Right forelimb (tissue), 1 donor: ENCODE measurements at places on chromosomes 5 and 9.
A peak's percentile ranks its signal among the peaks of the same experiment; 100 is the strongest.

DNA sequence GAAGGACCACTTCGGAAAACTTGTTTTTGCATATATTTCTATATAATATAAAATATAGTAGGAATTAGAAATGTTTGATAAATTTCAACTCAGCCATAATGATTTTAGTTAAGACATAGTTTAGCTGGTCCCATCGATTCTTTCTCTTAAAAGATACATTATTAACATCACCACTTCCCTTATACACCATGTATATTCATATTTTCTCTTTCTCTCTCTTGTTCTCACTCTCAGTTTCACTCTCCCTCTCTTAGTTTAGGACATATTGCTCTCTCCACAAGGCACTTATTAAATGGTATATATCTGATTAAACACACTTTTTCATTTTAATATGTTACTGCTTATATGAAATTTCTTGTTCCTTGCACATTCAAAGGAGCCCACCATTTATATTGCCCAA lies 90.1 kb upstream of the RASEF start:
- no peak for DNase-seq

GRCh38 chr9:69380811-69381210 lies 55.8 kb downstream of the ENTREP1 start:
- DNase-seq: no peak

DNA sequence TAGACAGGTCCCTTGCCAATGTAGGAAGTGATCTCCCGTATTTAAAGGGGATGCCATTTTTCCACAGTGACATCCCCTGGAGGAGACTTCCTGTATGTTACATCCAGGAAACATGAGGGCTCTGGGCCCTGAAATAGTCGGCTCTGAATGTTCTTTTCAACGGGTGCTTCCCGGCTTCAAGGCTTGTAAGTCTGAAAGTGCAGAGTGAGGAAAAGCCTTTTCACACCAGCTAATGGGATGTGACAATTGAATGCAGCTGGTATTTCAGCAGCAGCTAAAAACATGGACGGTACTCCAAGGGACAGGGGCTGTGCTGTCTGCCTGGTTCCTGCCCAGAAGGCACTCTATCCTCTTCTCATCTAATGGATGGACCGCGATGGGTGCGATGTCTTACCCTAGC lies 1.4 kb downstream of the IL9 start:
- DNase-seq: no peak

- no peak for DNase-seq
These were observed 55.9 kb downstream of the FNBP1 start for GRCh38 chr9:129987047-129987446.

GRCh38 chr9:68822596-68823165 lies 117.6 kb downstream of the PIP5K1B start:
- DNase-seq: no peak

DNA sequence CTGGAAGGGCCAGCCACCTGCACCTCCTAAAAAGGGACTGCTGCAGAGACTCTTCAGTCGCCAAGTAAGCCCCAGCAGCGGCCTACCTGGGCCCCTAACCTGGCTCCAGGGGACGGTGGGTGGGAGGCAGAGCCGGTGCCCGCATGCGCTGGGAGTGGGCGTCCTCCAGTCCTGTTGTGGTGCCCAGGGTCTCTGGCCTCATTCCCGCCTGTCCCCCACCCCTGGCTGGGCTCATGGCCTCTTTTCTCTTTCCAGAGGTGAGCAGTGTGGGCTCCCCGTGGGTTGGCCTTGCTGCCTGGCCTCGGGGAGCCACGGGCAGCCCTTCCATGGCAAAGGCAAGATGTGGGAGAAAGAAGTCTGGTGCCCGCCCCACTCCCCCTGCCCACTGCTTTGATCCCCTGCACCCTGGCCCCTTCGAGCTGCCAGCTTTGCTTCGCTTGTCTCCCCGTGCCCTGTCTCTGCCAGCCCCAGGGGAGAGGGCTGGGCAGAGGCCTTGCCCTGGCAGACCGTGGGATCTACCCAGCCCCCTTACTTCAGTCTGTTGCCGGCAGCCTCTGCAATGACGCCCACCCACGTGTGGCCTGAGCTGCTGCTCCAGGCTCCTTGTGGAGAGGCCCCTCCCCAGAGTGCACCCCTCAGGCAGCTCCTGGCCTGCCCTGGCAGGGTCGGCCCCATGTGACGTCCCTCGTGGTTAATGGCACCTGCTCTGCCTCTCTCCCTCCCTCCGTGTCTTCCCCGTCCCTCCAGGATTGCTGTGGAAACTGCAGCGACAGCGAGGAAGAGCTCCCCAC lies 5.4 kb upstream of the PRR7 start:
- no peak for DNase-seq

GRCh38 chr5:39624268-39624886 lies 199.6 kb upstream of the DAB2 start:
- DNase-seq: no peak

GRCh38 chr5:14959399-14960119 lies 88.0 kb upstream of the ANKH start:
- DNase-seq: no peak

DNA sequence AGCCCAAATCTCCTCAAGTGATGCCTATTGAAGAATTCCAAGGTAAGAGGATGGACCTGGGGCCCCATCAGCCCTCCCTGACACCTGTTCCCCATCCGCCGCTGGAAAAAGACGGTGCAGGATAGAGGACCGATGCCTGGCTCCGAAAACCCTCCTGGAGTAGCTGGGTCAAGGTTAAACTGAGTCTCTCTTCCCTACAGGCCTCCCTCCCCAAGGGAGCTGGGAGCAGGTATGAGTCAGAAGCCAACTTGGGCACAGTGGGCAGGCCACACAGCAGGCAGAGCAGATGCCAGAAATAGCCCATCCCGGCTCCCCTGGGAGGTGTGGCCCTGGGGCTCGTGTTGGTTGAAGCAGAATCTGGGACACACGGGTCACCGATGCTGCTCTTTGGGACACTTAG lies 75.6 kb downstream of the NTNG2 start:
- DNase-seq: no peak

- DNase-seq: no peak
These were observed 12.7 kb downstream of the PTPDC1 start for GRCh38 chr9:94096819-94097577.

DNA sequence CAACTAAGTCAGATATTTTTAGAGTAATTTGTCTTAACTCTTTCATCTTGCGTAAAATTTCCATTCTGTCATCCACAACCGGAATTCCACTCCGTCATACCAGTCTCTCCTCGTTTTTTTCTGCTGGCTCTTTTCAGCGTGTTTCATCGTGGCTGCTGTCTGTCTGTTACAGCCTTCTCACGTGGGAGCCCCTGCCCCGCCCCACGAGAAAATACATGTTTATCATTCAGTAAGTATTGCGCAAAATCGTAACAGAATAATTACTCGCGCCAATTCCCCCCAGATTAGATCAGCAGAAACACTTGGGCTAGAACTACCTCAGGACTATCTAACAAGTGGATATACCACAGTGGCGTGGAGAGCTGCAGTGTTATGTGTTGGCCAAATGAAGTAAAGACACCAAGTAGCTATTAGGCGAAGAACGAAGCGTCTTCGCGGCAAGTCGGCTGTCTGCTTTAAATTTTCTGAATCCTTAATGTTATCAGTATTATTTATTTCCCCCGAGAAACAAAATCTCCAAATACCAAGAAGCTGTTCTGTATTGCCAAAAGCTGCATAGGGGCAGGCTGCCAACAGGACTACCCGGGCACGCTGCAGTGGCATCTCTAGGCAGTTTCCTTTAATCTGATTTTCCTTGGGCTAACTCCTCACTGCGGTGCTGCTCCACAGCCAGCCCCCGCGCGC lies 566 bp upstream of the FOCAD start:
- DNase-seq: no peak

- peak; percentile 49 for DNase-seq
These were observed 2.7 kb downstream of the NCS1 start for GRCh38 chr9:130174920-130175321.

DNA sequence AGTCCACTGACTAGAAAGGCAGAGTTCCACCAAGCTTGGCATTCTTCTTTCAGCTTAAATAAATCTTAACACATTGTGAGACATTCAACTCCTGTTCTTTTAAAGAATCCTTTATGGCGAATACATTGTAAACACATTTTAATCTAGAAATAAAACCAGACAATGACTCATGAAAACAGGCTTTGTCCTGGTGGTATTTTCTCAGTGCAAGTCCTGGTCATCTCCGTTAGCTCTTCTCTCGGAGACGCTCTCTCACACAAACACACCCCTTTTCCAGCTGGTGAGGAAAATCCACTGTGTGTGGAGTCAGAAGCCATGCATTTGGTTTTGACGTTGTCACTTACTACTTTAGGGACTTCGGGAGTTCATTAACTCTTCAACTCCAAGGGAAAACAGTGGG lies 140.4 kb downstream of the AUH start:
- DNase-seq: no peak

GRCh38 chr5:76422227-76422626 lies 19.1 kb downstream of the IQGAP2 start:
- DNase-seq: no peak

DNA sequence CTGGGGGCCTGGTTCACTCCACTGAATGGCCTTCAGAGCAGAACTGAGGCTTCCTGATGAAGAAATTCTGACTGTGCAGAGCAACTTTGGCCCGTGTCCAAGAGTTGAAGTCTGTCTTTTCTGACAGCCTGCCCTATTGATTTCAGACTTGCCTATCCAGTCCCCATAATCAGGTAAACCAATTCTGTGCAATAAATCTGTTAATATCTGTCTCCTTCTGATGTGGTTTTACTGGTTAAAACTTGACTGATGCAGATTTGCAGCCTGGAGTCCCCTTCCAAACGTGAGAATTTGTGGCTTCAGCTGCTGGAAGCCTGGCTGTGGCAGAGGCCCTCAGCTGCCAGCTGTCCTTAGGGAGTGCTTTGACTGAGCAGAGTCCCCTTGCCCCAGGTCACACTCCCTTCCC lies 283.9 kb upstream of the ANKRD55 start:
- DNase-seq: no peak

DNA sequence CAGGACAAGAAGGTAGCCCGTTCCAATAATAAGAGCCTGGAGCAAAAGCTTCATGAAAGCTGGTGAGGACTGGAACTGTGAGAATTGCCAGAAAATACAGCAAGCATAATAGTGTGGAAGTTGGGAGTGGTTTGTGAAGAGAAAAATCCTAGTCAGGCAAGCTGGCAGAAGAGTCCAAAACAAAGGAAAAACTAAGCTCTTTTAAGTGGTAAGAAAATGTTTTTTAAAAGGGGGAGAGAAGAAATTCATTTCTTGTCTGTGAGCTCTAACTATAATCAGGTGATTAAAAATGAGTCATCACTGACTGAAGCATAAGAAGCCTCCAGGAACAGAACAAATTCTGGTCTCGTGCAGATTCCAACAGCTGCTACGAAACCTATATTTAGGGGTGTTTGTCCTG lies 102.6 kb downstream of the CAAP1 start:
- no peak for DNase-seq

- DNase-seq: no peak
These were observed 1.6 kb upstream of the DHFR start for GRCh38 chr5:80656425-80656824.

DNA sequence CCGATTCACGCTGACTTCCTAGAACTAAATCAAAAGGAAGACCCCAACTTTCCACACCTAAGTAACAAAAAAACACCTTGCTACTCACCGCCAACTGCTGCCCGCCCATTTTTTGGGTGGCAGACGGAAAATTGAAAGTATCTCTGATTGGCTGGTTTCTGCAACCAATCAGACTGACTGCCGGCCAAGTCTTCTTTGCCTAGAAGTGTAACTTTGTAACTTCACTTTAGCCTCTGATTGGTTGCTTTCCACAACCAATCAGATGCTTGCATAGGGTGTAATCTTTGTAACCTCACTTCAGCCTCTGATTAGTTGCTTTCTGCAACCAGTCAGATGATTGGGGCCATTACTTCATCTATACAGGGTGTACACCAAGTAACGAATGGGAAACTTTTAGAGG lies 42.6 kb upstream of the ANKH start:
- DNase-seq: no peak

GRCh38 chr9:68991457-68991856 lies 22.5 kb downstream of the PRKACG start:
- DNase-seq: no peak

- DNase-seq: no peak
These were observed 50.5 kb upstream of the EXOC3 start for GRCh38 chr5:392431-392988.

DNA sequence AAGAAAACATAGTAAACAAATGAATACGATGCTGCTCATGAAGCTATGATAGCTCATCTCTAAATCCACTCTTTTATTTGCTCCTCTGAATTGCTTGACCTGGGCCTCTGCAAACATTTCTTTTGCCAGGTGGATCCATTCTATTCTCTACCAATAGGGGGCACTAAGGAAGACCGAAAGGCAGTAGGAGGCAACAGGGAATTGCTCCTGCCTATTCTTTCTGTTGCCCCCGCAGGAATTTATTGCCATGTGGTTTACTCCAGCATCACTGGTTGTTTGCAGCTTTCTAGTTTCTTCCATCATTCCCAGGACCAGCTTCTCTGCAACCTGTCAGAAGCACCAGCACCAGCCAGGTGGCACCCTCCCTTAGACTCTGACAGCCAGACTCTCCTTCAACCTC lies 5.3 kb downstream of the GAPT start:
- DNase-seq: no peak

- no peak for DNase-seq
These were observed 3.5 kb downstream of the RALGDS start for GRCh38 chr9:133117271-133118178.

- no peak for DNase-seq
These were observed 218.4 kb downstream of the EBF1 start for GRCh38 chr5:158881091-158881880.

DNA sequence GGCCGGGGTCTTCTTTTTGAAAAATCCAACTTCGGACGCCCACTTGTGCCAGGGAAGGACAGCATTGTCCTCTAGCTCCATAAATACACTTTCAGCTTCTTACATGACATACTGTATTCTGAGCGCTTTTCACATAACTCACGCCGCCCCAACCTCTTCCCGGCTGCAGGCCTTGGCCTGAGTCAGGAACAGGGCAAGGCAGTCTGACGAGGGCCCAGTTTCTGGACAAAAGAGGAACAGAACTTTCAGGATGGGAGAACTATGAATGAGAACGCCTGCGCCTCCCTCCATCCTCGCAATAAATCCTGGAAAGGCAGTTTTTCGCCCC lies 650 bp downstream of the DCTN4 start:
- DNase-seq: no peak

- DNase-seq: no peak
These were observed 227.3 kb downstream of the MCTP1 start for GRCh38 chr5:95057615-95058014.

GRCh38 chr9:27475057-27475595 lies 49.0 kb upstream of the IFNK start:
- no peak for DNase-seq

GRCh38 chr5:181190711-181191525 lies 14.1 kb downstream of the TRIM7 start:
- DNase-seq: no peak

GRCh38 chr5:143758750-143759149 lies 53.2 kb upstream of the HMHB1 start:
- no peak for DNase-seq

GRCh38 chr5:118882666-118883065 lies 105.7 kb downstream of the DTWD2 start:
- no peak for DNase-seq
